ENCODE measurements at places on chromosomes 1 and 21.

DNA sequence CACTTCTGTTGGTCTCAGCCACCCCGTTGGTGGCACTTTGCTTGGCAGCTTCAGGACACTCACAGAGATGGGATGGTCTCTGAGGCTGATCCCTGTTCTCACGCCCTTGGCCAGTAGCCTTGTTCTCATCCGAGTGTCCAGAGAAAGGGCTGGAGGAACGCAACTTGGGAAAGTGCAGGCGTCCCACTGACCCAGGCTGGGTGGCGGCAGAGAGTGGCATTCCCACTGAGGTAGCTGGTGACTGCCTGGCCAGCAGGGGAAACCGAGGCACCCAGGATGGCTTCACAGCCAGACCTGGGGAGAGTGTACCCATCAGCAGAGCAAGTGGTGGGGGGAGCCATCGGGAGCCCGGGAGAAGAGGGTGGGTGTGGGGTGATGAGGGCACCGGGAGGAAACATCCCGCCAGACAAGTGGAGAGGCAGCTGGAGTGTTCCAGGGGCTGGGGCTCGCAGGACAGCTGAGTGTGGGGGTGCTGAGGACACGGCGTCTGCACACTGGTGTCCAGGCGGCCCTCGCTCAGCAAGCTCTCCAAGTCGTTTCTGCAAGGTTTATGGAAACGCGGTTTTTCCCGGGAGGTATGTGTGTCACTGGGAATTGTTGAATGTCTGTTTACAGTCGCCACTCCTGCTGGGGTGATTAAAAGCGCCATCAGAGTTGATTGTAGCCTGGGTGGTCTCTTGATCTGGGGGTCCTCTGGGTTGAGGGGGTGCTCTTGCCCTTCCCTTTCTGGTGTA, 97.8 kb downstream of the SIK1 start:
- DNase-seq: no peak

GRCh38 chr21:17783481-17784179, 35.5 kb downstream of the C21orf91 start:
- DNase-seq: no peak

DNA sequence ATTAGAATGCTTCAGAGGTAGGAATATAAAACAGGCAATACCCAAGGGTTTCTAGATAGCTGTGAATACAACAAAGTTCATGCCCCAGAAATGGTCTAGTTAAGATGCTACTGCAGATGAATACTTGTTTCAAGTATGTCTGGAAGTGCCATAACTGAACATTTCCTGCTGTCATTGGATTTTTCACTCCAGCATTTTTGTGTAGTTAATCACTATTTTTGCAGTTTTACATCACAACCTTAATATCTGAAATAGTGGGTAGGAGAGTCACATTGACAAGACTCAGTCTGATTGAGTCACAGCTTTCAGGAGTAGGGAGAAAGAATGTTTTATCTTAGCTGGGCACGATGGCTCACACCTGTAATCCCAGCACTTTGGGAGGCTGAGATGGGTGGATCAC, 126.4 kb upstream of the C1orf21 start:
- DNase-seq: no peak

DNA sequence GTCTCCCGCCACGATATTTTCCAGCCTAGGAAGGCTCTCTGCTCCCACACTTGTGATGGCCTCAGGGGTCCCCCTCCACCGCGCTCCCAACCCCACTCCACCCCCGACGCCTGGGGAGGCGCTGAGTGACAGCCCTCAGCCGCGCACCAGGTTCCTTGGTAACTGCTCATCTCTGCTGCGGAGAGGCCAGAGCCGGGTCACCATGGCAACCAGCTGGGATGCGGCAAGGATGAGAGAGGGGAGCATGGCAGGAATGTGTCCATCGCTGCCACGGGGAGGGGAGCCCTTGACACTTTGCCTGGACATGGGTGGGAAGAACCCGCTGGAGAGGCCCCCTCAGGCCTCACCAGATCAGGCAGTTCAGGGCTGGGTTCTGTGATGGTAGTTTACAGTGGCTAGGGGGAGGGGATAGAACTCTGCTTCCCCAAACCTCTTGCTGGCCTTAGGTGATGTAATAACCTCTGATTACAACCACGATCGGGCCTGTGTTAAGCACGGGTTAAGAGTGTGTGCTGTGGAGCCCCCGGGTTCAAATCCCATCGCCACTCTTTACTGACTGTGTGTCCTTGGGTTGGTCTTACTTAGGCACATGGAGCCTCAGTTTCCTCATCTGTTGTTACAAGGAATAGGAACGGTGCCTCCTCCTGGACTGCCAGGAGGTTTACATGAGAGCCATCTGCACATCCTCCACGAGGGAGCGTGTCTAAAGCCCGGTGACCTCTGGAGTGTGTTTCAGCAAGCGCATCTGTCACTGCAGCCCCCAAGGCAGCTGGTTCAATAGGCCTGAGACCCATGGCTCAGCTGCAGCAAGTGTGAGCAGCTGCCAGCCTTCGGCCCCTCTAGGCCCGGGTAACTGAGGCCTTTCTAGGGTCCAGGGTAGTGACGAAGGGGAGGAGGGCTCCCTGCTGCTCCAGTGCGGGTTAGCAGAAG, 6.3 kb downstream of the KIF17 start:
- DNase-seq: no peak

- DNase-seq: no peak
Measured at GRCh38 chr21:35705888-35706287, 354.4 kb downstream of the SETD4 start.

DNA sequence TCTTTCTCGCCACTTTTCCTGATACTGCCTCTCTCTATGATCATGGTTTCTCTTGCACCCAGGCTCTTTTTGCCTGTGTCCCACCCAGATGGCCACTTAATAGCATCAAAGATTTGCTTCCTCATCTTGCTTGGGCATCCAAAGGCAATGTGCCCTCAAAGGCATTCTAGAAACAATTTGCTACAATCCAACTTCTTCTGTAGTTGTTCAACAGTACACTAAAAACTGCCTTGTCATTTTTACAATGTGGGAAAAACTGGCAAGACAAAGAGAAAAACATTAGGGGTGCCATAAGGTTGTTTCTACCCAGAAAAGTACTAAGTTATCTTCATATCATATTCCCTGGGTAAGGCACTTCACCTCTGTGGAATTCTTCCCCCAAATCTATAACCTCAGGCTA, 16.5 kb upstream of the KLF18 start:
- DNase-seq: no peak

- peak; percentile 97 for DNase-seq
Measured at GRCh38 chr1:38815903-38816627, 43.5 kb downstream of the RRAGC start.

GRCh38 chr1:161021970-161022353, 1.0 kb upstream of the F11R start:
- no peak for DNase-seq

DNA sequence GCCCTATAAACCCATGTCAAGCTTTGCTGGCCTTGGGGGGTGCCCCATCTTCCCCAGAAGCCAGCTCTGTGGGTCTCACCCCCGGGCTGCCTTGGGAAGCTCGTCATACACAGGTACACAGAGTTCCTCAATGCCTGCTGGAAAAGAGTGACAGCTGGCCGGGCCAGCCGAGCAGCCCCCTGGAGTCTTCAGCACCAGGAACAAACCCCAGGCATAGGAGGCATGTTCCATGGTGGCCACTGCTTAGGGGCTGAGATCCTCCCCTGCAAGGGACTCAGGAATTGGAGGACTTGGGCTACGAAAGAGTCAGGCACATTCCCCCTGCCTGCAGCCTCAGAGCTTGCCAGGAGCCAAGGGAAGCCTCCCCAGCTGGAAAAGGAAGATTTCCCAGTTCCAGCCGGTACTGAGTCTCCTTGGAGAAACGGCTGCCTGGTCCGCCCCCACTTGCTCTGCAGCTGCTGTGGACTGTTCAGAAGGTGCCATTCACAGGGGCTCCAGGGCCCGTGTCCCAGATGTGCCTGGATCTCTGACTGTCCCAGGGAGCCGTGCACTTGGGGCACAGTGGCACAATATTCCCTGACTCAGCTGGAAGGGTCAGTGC, 89.5 kb downstream of the STUM start:
- DNase-seq: no peak

DNA sequence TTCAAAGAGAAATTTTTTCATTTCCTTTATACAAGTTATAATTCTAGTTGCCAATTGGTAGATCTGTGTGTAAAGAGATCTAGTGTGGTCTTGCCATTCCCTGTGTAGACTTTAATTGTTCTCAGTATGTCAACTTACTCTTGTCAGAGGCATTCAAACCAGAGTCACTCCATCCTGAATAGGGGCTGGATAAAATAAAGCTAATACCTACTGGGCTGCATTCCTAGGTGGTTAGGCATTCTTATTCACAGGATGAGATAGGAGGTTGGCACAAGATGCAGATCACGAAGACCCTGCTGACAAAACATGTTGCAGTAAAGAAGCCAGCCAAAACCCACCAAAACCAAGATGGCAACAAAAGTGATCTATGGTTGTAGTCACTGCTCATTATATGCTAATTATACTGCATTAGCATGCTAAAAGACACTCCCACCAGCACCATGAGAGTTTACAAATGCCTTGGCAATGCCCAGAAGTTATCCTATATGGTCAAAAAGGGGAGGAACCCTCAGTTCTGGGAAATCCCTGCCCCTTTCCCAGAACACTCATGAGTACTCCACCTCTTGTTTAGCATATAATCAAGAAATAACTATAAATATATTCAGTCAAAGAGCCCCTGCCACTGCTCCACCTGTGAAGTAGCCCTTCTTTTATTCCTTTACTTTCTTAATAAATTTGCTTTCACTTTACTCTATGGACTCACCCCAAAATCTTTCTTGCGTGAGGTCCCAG, 74.0 kb upstream of the ADAMTS5 start:
- no peak for DNase-seq

GRCh38 chr1:111471538-111471937, 2.2 kb upstream of the C1orf162 start:
- no peak for DNase-seq

DNA sequence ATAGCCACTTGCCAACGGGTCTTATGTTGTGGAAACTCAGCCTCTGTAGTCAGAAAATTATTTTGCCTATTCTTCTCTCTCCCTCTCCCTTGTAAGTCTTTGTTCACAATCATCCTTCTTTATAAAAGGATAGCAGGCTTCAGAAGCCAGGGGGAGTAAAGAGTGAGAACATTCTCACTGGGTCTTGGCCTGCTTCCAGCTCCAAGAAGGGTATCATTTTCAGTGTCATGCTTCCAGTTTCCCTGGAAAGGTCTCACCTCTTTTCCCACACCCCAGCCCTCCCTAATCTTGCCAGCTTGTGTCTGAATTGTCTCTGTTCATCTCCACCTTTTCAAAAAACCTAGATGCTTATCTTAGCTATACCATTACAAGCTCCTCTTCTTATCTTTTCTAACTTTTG, 346.2 kb upstream of the LRRC7 start:
- DNase-seq: no peak

DNA sequence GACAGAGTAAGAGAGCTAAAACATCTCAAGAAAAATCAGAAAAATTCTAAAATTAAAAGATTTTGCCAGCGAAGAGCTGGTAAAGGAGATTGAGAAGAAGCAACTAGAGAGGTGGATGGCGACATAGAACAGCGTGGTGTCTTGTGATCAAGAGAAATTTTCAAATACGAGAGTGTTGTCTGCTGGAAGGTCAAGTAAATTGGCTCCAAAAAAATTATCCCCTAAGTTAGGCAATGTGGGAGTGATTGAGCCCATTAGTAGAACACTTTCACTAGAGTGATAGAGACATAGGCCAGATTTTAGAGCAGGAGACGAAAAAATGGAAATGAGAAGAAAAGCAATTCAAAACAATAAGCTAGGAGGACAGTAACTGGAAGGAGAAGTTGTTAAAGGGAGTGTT, 94.3 kb upstream of the MPC2 start:
- DNase-seq: no peak

GRCh38 chr1:115697619-115698018, 55.8 kb downstream of the VANGL1 start:
- DNase-seq: no peak

DNA sequence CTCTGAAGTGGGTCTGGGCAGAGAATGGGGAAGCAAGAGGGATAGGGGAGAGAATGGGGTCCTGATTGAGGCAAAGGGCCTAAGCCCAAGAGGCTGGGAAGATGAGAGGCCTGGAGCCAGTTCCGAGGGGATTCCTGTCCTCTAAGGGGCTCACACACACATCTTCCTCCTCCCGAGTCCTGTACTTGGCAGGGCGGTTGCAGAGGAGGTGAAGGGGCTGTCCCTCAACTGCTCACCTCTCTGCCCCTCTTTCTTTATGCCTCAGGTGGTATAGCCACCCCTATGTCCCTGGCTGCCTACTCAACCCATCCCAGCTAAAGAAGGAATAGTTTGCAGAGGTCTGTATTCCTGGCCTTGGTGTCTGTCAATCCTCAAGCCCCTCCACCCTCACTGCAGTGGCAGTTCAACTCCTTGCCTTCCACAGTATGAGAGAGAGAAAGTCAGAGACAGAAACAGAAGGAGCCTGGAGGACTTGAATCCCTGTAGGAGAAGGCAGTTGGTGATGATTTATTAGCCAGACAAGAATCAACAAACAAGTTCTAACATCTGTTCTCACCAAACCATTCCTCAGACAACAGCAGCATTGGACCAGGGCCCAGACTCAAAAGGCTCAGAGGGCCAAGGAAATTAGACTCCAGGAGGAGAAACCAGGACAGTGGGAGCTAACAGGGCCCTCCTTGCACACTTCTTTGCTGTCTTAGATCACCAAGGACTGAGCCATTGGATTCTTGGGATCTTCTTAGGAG, 10.7 kb downstream of the SH2D2A start:
- DNase-seq: no peak

GRCh38 chr1:109630081-109630897, 10.7 kb downstream of the AMPD2 start:
- DNase-seq: no peak

DNA sequence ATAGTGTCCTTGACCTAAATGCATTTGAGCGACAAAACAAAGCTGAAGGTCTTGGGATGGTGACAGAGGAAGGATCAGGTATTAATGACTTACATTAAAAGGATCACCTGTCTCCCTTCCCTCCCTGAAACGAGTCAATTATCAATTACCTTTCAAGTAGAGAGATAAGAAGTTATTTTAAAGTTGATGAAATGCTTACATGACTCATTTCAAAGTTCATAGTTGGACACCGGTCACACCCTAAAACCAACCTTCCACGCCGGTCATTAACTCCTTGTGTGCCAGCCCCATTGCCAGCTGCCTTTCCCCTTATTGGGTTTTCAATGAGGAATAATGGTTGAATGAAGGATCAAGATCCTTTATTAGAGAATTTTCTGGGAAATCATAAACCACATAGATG, 129.8 kb downstream of the ZP4 start:
- DNase-seq: no peak

DNA sequence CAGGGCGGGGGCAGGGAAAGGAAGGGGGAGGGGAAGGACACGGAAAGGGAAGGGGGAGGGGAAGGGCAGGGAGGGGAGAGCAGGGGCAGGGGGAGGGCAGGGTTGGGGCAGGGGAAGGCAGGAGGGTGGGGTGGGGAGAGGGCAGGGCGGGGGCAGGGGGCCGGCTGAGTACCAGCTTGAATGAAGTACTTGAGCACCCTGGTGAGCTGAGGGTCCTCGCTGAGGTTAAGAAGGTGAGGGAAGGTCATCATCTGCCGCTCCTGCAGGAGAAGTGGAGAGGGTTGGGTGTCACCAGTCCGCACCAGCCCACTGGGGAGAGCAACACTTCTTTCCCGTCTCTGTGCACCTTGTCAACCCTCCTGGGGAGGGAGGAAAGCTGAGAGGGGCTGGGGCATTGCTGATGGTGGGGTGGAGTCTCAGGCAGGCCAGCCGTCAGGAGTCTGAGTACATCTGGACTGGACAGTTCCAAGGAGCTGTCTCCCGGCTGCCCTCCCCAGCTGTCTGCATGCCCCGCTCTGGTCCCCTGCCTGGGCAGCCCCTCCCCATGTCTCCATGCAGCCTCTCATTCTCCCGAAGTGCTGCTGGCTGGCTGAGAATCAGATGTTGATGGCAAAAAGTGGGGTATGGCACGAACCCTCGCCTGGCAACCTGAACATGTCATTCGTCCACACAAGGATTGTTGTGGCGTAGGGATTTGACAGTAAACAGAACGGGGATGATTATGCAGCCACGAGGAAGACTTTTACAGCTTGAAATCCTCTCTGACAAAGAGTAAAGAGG, 70.0 kb downstream of the SCCPDH start:
- no peak for DNase-seq
